ENCODE measurements at places on chromosomes 1 and 21. TPM values are rescaled to one million over a fixed set of nuclear protein-coding genes. Genes with fewer than 3 reads are reported as not detected.

DNA sequence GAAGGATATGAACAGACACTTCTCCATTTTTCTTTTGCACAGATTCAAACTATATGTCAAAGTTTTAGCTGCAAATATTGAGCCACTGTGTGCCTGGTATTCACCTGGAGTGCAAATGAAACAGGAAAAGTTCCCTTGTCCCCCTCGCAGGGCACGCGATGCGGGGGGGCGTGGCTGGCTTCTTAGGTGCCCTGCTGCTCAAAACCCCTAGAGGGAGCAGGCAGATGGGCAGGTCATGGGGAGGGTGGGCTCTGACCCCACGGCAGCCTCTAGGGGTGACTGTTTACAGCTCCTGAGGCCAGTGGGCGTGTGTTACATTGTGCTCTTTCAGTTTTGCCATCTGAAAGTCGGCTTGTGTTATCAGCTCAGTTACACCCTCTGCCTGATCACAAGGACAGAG, 931.2 kb upstream of the B3GALT2 start:
- DNase-seq, result peak; percentile 76

DNA sequence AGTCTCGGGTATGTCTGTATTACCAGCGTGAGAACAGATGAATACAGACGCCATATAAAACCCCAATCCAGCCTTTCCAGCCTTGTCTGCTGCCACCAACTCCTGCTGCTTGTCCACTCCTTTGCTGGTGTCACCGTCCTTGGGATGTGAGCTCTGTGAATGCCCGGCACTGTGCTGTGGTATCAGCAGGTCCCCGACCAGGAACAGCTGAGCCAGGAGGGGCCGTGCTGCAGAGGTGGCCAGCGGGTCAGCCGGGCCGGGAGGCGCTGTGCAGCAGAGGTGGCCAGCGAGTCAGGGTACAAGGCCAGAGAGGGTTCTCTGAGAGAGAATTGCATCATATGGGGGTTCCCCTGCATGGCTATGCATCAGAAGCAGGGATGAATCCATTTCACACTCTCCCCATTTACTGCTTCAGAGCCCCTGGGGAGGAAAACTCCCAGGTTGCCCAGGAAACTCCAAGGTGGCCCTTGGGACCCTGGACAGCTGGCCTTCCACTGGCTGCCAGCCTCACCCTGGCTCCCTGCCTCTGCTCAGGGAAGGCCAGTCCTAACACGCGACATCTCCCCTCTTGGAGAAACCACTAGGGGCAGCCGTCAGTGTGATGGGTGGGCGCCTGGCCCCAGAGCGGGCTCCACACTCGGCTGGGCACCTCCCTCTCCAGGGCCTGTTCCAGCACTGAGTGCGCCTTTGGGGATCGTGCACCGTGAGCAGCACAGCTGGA, 122.4 kb upstream of the COL6A1 start:
- DNase-seq, result no peak

- peak; percentile 81 for DNase-seq
These were observed 13.9 kb downstream of the NT5C1A start for GRCh38 chr1:39657923-39658485.

GRCh38 chr1:58466630-58467241, 79.8 kb downstream of the OMA1 start:
- peak; percentile 14 for DNase-seq

DNA sequence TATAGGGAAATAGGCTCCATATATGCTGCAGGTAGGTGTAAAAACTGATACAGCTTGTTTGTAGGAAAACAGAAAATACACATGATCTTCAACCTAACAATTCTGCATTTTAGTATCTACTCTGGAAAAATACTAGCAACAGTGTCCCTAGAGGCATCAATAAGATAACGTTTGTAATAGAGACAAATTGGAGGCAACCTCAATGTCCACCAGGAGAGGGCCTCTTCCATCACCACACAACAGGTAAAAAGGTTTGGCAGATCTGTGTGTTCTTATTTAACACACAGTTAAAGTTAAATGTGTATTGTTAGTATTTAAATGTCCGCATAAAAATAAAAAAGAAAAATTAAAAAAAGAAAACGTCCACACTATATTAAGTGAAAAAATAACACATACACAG, 5.4 kb downstream of the EIF2D start:
- DNase-seq, result no peak

GRCh38 chr1:8848663-8849386, 29.7 kb downstream of the ENO1 start:
- DNase-seq, result peak; percentile 91

- DNase-seq, result no peak
These were observed 6.8 kb downstream of the THEM5 start for GRCh38 chr1:151846686-151847237.

- DNase-seq, result peak; percentile 84
These were observed at the start of gene PTGS2 for GRCh38 chr1:186680245-186681061. Gene PTGS2 (minus strand): TSS chr1:186680423. CDS start chr1:186680290, 133 bp downstream.

GRCh38 chr1:53781654-53782053, 42.7 kb upstream of the GLIS1 start:
- DNase-seq, result no peak

DNA sequence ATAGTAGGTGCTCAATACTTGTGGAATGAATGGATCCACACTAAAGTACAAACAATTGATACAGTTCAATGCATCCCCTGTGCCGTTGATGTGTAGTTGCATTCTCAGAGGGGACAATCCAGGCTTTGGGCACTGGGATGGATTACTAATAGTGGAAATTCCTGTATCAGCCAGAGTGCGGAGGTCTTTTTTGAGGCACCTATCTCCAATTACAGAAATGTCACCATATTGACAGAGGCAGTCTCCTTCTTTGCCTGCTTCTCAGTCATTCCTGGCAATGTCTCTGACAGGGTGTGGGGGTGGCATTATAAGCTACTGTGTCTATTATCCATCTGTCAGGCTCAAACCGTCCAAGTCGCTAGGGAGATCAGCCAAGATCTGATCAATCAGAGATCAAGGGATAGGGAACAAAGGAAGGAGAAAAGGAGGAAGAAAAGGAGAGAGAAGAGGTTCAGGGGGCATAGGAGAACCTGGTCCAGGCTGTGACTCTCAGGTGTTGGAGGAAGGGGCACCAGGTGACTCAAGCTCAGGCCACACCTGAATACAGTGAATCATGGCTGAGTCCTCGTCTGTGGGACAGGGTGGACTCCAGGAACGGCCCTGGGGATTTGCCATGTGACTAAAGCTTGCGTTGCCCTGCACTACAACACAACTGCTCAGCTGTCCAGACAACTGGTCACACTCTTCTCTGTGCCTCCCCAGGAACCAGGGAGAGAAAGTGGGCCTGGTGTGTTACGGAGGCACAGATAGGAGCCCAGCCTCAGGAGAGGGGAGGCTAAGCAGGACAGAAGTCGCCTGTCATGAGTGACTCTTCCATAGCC, 3.4 kb upstream of the LAMB3 start:
- no peak for DNase-seq

DNA sequence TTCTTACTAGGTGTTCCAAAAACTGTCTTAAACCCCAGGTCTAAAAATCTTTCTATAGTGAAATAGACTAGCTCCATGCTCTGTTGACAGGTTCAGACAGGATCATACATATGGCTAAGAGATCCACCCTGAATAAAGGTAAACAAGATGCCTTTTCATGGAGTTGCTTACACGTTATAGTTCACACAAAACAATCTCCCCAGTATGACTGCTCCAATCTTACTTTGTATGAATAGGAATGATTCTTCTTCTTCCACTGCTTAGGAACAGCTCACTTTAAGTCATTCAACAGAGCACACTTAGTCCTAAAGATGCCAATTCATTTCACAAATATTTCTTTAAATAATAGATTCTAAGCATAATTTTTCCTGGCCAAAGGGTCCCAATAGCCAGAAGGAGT, 16.0 kb downstream of the ELK4 start:
- no peak for DNase-seq

DNA sequence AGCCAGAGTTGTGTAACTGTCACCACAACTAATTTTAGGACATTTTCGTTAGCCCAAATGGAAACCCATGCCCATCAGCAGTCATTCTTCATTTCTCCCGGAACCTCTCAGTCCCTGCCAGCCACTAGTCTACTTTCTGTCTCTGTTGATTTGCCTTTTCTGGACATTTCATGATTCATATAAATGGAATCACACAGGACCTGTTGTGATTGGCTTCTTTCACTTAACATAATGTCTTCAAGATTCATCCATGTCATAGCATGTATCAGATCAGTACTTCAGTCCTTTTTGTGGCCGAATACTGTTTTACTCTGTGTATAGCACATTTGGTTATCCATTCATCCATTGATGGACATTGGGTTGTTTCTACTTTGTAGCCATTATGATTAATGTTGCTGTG, 7.1 kb downstream of the SLC66A1 start:
- no peak for DNase-seq

DNA sequence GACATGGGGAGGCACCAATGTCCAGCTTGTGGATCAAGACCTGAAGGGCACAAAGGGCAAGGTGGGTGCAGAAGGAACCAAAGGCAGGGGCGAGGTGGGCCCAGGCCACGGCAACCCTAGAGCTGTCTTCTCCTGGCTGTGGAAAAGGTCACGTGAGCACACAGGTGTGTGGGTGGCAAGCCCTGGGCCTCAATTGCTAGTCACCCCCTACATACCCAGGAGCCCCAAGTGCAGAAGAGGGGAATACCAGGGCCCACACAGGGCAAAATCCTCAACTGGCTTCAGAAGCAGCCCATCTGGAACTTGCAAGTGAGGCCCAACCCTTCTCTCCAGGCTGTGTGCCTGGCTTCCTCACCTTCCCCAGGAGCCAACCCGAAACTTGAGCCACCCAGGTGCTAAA, 25.6 kb downstream of the ZBTB17 start:
- no peak for DNase-seq

The PTPRF gene
- total RNA-seq, result 275 TPM

The FCMR gene
- total RNA-seq, result 0.37 TPM

The HEYL gene
- 3.6 TPM for total RNA-seq

The TMOD4 gene
- 0.82 TPM for total RNA-seq

The PLA2G2A gene
- total RNA-seq, result 1.9 TPM

The AKNAD1 gene
- total RNA-seq, result not detected

The MYOM3 gene
- total RNA-seq, result 0.13 TPM

The MROH9 gene
- not detected for total RNA-seq

The CTSE gene
- 0.17 TPM for total RNA-seq

The KRTAP19-1 gene
- not detected for total RNA-seq

The HSF2BP gene
- total RNA-seq, result 1.1 TPM
